ENCODE measurements at places on chromosomes 6 and 20.

DNA sequence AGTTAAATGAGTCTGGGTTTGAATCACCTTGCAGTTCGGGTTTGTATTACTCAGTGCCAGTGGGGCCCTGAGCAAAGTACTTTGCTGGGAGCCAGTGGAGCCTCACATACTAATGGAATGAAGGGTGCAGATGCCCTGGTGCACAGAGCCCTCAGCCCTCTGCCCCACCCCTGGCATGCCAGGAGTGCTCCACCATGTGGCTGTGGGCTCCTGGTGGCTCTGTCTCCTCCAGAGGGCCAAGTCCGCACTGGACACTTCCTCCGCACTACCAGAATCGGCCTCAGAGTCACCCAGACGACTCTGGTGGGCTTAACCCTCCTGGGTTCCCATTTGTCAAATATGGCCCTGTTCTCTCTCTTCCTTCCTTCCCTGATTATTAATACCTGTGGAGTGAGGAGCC is 94.0 kb downstream of the STK35 start:
- DNase-seq, result no peak

DNA sequence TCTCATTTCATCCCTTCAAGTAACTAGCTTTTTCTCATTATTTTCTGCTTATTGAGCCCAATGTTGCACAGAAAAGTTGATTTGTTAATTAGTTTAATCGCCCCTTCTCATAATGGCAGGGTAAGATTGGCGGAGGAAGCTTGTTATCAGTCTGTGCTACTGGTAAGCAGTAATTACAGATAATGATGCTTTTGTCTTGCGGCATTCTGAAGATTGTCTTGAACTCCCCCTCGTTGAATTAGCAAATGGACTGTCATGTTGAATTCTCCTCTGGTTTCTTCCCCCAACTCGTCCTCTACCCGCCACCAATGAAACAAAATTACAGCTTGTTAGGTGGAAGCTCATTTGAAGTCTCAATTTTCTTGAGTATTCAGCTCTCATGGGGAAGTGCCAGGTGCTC is 39.4 kb downstream of the PRDM13 start:
- DNase-seq, result no peak

GRCh38 chr20:61796738-61797137 is 268.9 kb downstream of the TAF4 start:
- DNase-seq, result no peak

DNA sequence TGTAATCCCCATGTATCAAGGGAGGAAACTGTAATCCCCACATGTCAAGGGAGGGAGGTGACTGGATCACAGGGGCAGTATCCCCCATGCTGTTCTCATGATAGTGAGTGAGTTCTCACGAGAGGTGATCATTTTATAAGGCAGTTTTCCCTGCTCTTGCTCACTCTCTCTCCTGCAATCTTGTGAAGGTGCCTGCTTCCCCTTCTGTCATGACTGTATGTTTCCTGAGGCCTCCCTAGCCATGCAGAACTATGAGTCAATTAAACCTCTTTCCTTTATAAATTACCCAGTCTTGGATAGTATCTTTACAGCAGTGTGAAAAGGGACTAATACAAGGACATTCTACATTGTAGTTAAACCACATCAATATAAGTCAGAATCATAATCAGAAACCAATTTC is 112.4 kb downstream of the BTBD9 start:
- no peak for DNase-seq

DNA sequence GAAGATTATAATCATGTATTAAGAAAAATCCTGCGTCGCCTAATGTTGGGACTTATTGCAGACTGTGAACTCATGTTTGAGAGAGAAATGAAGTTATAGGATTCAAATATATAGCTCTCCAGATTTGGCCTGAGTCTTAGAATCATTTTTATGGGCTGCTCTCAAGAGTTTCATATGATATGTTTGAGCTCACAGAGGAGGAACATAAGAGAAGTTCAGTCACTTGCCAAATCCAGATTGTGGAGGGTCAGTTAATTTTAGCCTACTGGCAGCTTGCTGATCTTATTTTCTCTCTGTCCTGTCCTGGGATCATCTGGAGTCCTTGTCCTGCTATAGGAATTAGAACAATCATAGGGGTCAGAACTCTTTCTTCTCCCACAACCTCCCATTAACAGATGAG is 186.1 kb upstream of the SUPT3H start:
- DNase-seq, result no peak

GRCh38 chr6:156348849-156349248 is 428.3 kb upstream of the ARID1B start:
- DNase-seq, result no peak

DNA sequence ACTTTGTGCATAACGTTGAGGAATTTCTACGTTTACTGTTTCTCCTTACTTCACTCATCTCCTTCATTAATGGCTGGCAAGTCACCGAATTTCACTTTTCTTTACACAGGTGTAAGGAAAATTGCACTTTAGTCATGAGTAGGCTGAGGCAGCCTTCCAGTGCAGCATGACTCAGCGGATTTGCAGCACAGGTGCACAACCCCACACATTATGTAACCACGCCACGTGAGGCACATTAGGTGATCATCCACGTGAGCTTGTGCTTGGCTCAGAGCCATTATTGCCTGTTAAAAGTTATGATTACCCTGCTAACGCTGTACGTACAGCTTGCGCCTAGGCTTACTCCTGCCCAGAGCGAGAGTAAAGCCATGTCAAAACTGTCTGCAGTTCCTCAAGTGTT is 158.8 kb downstream of the NKAIN2 start:
- no peak for DNase-seq

- no peak for DNase-seq
These were observed 819 bp upstream of the MTRF1L start for GRCh38 chr6:153003366-153003690.

GRCh38 chr6:170347091-170347490 is 40.5 kb downstream of the FAM120B start:
- no peak for DNase-seq

DNA sequence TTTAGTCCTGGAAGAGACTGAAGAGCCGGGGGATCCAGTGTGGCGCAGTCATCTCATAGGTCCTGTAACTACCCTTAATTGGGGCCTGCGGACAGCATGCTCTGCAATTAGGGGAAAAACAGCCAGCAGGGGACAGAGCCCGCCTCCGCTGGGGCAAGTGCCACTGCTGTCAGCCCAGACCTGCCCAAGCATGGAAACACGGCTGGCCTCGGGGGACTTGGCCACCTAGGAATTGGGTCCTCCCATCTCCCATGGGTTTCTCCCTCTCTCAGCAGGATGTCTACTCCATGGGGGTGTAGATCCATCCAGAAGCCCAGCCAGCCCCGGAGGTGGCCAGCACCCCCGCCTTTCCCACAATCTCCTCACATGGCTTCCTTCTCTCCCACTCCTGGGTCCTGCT is 3.6 kb downstream of the GHRH start:
- DNase-seq, result no peak

GRCh38 chr20:45109634-45110033 is 5.3 kb downstream of the WFDC5 start:
- no peak for DNase-seq
